ENCODE measurements at places on chromosomes 2 and 18.

DNA sequence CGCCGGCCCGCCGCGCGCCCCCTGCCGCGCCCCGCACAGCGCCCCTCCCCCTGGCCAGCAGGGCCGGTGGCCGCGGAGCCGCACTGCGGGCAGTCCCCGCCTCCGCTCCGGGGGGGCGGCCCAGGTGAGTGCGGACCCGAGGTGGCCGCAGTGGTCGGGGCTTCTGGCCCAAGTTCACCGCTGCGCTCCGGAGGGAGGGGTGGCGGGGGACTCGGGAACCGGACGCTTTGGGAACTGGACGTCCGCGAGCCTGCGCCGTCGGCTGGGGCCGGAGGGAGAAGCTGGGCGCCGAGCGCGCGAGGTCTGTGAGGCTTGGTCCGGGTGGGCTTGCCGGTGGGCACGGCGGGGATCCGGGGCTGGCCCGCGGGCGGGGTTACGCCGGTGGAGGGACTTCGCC lies 591 bp upstream of the LDLRAD4 start:
- peak; percentile 36 for DNase-seq

- no peak for DNase-seq
Measured at GRCh38 chr2:170213651-170214050, 35.7 kb downstream of the MYO3B start.

- DNase-seq: peak; percentile 74
Measured at GRCh38 chr2:105114551-105114950, 76.7 kb downstream of the MRPS9 start.

- peak; percentile 92 for DNase-seq
Measured at GRCh38 chr18:65753520-65753919, 2.7 kb downstream of the CDH7 start.

DNA sequence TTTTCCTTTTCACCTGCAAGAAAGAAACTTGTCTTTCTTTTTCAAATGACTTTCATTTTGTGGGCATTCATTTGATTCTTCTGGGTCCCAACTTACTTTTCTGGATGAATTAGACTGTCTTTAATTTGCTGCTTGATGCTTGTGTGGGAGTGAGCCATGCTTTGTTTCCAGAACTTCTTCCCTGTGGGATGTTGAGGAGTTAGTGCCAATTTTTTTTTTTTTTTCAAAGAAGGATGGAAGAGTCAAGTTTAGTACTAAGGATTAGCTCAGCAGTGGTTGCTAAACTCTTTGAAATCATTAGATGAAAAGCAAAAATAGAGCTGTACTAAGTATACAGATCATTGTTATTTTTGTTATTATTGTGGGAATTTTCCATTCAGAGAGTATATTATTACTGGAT lies 17.2 kb upstream of the KCTD1 start:
- no peak for DNase-seq

GRCh38 chr2:138730497-138731030 lies 49.6 kb downstream of the NXPH2 start:
- no peak for DNase-seq

GRCh38 chr2:170885130-170885791 lies 43.8 kb upstream of the GORASP2 start:
- no peak for DNase-seq

- no peak for DNase-seq
Measured at GRCh38 chr18:7230626-7231349, at the start of gene LRRC30. Gene LRRC30, plus strand, starts transcription at chr18:7231089. Its CDS starts 50 bp downstream, at chr18:7231139.

DNA sequence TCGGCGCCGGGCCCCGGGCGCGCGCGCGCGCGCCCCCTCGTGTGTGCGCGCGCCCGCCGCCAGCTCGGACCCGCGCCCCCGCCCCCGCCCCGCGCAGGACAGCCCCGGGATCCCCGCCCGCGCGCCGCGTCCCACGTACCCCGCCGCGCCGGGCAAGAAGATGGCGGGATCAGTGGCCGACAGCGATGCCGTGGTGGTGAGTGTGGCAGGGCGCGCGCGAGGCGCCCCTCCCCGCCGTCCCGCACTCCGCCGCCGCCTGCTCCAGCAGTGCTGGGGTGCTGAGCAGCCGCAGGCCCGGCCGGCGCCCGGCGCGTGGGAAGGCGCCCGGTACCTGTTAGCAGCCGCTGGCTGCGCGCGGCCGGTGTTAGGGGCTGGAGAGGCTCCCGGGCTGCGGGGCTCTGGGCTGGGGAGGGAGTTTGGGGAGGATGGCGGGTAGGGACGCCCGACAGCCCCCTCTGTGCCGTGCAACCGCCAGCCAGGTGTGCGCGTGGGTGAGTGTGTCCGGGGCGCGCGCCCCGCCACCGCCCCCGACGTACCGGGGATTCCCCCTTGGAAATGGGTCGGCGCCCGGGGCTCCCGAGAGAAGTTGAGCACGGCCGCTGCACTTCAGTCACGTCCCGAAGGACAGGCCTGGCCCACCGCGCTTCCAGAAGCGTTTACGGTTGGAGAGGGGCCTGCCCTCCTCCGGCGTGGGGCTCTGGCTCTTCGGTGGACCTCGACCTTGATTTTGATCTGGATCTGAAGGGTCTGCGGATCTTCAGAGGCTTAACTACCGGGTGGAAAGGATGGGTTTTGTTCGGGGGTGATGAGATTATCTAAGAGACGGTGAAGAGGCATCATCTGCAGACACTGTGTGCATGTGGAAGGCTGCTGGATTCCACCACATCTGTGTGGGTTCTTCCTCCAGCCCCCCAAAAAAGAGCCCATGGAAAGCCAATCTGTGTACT lies 697 bp downstream of the LGALSL start:
- DNase-seq: peak; percentile 65

GRCh38 chr2:12824351-12824777 lies 107.6 kb downstream of the TRIB2 start:
- DNase-seq: no peak

GRCh38 chr2:98335271-98335670 lies 11.0 kb upstream of the CNGA3 start:
- DNase-seq: no peak

- DNase-seq: no peak
Measured at GRCh38 chr2:162390801-162391200, 46.9 kb downstream of the GCA start.

- no peak for DNase-seq
Measured at GRCh38 chr2:65794994-65795393, 362.6 kb upstream of the SPRED2 start.

- no peak for DNase-seq
Measured at GRCh38 chr2:179253226-179253625, 11.4 kb downstream of the SESTD1 start.

- DNase-seq: peak; percentile 32
Measured at GRCh38 chr2:23199115-23199918, 185.7 kb upstream of the KLHL29 start.

GRCh38 chr2:3263487-3263886 lies 114.1 kb downstream of the EIPR1 start:
- no peak for DNase-seq

GRCh38 chr18:51273437-51273836 lies 76.0 kb upstream of the MEX3C start:
- peak; percentile 16 for DNase-seq

DNA sequence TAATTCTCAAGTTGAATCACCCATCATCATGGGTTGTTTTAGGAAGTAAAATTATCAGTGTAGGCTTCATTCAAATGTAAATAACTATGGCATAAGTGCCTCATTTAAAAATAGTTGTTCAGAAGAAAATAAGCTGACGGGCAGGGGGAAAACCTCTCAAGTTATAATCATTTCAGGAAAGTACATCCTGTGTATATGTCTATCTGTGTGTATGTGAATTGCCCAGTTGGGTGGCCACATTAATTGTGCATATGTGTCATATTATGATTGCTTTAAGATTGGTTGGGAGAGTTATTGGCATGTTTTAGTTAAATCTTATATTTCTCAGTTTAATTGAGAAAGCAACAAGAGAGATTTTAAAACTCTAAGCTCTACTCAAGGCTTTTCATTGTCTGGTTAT lies 282.8 kb upstream of the VWC2L start:
- DNase-seq: no peak

GRCh38 chr2:37585295-37585908 lies 86.0 kb downstream of the CDC42EP3 start:
- no peak for DNase-seq

DNA sequence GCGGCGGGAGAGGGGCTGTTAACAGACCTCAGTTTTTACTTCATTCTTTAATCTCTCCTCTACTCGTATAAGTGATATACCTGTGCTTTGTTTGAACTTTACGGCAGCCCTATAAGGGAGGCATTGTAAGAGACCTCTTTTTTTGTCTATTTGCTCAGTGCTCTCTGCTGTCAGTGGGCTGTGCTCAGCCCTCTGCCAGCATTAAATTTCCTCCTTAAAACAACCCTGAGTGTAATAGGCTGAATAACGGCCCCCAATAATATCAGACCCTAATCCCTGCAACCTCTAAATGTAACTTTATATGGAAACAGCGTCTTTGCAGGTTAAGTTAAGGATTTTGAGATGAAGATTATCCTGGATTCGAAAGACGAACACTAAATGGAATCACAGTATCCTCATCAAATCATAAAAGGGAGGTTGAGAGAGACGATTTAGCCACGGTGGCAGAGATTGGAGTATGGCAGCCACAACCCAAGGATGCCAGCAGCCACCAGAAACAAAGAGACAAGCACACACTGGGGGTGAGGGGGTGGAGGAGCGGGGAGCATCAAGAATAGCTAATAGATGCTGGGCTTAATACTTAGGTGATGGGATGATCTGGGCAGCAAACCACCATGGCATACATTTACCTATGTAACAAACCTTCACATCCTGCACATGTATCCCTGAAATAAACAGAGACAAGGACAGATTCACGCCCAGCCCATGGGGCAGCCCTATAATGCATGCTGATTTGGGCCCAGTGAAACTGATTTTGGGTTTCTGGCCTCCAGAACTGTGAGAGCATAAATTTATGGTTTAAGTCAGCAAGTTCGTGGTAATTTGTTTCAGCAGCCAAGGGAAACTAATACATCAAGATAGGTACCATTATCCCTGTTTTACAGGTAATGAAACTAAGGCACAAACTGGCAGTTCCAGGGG lies 894 bp upstream of the FARSB start:
- peak; percentile 27 for DNase-seq

DNA sequence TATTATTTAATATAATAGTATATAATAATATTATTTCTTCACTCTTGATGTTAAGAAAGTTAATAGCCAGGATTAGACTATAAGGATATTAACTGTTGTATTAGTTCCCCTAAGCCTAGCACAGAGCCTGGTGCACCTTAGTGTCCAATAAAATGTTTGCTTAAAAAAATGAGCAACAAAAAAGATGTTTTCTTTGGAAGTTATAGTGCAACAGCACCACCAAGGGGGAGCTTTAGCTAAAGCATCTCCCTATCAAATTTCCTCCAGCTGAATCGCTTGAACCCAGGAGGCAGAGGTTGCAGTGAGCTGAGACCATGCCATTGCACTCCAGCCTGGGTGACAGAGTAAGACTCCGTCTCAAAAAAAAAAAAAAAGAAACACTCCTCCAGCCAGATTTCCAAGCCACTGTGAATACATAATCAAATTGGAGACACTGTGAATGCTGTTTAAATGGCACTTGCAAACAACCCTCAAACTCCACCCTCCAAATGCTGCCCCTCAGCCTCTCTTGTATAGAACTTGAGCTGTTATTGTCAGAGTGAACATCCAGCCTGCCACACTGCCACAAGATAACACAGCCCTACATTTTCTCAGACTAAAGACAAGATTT lies 221.9 kb downstream of the DYM start:
- peak; percentile 70 for DNase-seq

- DNase-seq: peak; percentile 50
Measured at GRCh38 chr2:8076448-8077342, 605.2 kb upstream of the ID2 start.

DNA sequence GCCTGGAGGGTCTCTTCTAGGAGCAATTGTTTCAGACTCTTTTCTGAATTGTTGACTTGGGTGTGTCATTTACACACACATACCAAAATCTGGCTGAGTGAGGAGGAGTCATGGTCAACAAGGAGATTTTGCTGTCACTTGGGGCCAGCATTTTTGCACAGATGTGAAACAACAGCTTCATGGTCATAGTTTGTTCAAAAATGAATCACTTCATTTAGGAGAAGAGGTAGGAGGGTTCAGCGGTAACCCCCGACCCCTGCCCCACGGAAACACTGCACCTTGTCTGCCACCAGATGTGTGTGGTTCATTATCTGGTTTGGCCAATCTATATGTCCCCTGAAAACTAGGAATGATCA lies 42.2 kb downstream of the LBH start:
- DNase-seq: no peak

- no peak for DNase-seq
Measured at GRCh38 chr2:98823196-98824170, 92.6 kb upstream of the MGAT4A start.

DNA sequence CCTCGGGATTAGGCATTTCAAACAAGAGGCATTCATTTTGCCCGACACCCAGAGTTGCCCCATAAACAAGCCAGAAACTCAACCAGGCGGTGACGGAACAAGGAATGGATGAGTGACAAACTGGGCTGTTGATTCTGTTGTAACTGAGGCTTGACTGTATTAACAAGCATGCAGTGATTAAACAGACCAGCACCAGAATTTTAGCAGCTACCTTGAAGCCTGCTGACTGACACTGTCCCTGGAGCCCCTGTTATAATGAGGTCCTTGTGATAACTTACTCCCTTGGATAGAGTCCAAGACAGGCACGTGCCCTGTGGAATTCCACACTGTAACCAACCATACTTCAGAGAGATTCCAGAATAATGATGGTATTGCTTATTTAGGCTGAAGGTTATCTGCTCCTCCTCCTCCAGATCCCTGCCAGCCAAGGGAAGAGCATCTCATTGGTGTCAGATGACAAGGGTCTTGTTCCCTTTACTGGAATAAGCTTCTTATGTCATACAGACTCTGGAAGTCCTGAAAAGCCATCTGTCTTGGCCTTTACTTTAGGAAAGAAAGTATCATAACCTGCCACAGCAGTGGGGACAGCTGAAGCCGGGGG lies 97.1 kb upstream of the RMDN2 start:
- no peak for DNase-seq

DNA sequence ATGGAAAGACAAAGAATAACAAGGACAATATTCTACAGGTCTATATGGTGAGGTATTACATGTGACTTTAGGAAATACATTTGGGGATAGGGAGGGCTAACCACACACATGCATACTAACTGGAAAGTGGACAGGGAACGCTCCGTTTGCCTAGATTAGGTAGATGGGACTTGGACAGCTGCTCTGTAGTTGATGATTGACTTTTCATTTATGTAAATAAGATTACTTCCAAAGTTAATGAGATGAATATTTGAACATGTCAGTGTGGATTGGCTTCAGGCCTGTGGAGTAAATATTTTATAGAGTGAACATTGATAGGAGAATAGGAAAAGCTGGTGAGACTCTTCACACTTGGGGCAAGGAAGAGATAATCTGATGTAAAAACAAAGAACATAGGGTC lies 142.0 kb downstream of the NCK2 start:
- no peak for DNase-seq

GRCh38 chr18:38944446-38945024 lies 1378.9 kb upstream of the CELF4 start:
- no peak for DNase-seq

- DNase-seq: no peak
Measured at GRCh38 chr2:19187323-19188020, 171.0 kb downstream of the OSR1 start.

DNA sequence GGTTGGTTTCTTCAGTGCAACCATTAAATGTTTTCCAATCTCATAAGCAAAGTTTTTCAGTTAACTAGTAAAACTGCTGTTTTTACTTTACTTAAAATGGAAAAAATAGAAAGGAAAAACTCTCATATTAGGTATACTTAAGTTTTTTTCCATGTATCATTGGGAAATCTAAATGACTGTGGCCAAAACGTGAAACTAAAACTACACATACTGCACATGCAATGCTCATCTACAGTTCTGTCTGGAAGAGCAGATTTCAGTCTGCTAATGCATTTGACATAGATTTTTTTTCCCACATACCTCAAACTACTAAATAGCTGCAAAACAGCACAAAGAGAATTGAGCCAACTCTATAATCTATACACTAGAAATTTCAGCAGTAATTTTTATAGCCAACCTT lies 62.6 kb downstream of the COL5A2 start:
- DNase-seq: no peak

GRCh38 chr2:146748046-146748445 lies 1096.8 kb upstream of the ACVR2A start:
- DNase-seq: no peak

Data from hematopoietic multipotent progenitor cell treated with erythropoietin and hydrocortisone succinate and interleukin-3 and kit ligand, for 4 days (in vitro differentiated cells).